Renal cortical epithelial cell (primary cell): ENCODE measurements at places on chromosomes 12 and 14. TPM values are rescaled to one million over a fixed set of nuclear protein-coding genes. Genes with fewer than 3 reads are reported as not detected.

DNA sequence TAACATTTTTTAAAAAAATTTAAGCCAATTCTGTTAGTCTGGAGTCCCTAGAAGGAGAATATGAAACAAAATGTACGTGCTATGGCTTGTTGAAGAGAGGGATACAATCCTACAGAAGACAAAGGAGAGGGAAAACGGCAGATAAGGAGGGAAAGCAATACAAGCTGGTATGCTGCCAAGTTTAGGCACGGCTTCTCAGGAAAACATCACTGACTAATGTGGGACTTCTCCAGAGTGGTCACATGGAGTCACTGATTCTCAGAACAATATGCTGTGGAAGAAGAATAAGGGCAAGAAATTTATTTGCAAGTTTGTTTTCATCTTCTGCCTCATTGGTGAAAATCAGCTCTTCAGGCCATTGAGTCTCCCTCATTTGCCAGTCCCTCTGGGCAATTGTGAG, 22.9 kb upstream of the NR1H4 start:
- DNase-seq, result peak; percentile 48

- no peak for DNase-seq
These were observed 32.3 kb upstream of the MMP17 start for GRCh38 chr12:131795690-131796410.

GRCh38 chr12:80761838-80762237, 45.1 kb downstream of the MYF5 start:
- peak; percentile 10 for DNase-seq

DNA sequence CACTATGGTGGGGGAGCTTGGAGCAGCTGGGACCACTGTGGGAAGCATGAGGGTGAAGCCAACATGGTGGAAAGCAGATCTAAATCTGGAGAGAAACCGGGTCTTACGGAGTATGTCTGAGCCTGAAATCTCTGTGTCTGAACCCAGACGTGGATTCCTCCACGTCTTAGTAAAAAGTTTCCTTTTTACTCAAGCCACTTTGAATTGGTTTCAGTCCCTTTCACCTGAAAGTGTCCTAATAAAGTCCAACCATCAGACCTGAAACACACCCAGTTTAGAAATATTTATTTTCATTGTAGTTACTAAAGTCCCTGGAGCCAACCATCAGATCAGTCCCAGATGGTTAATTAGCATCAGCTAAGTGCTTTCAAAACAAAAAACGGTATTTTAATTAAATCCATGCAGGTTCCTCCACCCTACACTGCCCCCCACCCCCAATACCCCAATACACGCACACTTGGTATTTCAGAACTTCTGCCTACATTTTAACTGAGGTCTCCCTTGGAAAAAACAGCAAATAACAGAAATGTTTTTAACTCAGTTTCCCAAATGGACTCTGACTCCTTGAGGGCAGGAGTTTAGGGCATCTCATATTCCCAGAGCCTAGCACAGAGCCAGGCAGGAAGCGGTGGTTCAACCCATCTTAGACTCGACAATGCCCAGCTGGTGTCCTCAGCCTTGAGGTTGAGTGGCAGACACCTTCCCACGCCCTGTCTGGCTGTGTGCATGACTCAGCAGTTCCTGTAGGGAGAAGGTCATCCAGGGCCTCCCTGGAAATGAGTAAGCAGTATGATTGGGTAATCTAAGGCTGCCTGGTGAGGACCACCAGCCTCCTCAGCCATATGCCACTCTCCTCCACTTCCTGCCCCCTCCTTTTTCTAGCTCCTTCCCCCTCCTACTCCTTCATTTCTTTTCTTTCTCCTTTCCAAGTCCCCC, 175.8 kb downstream of the TTC8 start:
- DNase-seq, result peak; percentile 97

GRCh38 chr14:38038986-38039385, 168.7 kb upstream of the SSTR1 start:
- DNase-seq, result no peak

GRCh38 chr14:22184157-22184829, 404.7 kb downstream of the DAD1 start:
- peak; percentile 77 for DNase-seq

- peak; percentile 97 for DNase-seq
These were observed 64.9 kb upstream of the STRN3 start for GRCh38 chr14:31090883-31091764.

DNA sequence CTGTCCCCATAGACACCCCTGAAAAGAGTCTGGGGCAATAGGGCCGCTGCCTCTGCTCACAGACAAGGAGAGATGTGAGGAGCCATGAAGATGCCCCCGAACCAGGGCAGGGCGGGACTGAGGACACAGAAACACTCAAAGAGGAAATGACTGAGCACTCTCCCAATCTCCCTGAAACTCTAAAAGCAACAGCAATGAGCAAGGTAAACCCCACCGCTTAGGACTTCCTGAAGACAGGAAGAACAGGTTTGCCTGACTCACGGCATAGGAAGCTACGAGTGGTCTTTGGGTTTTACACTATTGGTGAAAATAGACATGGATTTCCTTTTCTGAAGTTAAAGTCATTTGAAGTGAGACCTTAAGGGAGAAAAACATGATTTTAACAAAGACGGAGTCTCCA, 32.5 kb downstream of the STX2 start:
- DNase-seq, result no peak

- DNase-seq, result no peak
These were observed 52.1 kb downstream of the NUAK1 start for GRCh38 chr12:106086696-106087095.

DNA sequence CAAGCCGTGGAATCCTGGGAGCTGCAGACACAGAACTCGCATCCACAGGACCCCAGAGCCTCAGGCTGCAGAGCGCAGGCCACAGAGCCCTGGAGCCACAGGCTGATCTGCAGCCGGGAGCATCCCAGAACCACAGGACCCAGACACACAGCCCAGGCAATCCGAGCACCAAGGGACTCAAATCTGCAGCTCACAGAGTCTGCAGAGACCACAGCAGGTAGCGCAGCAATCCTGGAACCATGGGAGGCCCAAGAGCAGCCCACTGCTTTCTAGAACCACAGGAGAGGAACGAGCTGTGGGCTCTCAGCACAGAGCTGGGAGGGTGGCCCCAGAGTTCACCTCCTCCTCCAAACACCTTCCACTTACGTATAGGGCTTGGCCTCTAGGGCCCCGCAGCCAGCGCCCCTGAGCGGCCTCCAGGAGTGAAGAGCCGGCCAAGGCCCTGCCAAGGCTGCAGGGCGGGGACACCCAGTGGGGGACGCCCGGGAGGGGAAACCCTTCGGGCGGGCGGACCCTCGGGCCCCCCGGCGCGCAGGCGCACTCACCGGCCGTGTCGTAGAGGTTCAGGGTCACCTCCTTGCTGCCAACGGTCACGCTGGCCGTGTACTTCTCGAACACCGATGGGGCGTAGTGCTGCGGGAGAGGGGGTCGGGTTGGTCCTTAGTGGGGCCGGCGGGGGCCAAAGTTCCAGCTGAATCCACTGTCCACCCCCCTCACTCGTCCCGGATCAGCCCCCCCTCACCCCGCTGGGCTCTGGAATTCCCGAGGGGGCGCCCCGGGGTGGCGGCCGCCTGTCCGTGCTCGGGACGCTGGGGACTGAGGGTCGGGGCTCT, 665 bp downstream of the RHOF start:
- no peak for DNase-seq

The TAS2R20 gene
- total RNA-seq, result 1.6 and 7.7 TPM in 2 replicates

The FOXG1 gene
- total RNA-seq, result not detected in 2 replicates

GRCh38 chr14:30333934-30334333, 225.0 kb upstream of the G2E3 start:
- no peak for DNase-seq

The RDH5 gene
- 1.6 and 2.7 TPM in 2 replicates for total RNA-seq

The DDHD1 gene
- total RNA-seq, result 7.1 and 12.6 TPM in 2 replicates

DNA sequence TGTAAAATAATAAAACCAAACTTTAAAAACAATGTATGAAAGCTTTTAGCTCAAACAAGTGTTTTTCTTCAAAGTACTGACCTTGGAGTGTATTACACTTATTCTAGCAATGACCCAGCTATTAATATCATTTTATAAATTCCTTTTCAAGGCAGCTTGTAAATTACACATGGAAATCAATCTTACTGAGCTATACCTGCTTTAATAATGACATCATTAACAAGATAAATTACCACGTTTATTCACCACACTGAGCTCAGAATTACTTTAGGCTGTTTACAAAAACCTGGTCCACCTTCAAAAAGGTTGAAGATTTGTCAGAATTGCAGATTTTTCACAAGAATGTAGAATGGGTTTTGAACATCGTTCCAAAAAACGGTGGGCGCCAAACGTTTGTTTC, 91.7 kb upstream of the RFLNA start:
- DNase-seq, result no peak

- DNase-seq, result peak; percentile 48
These were observed 25.8 kb upstream of the MSI1 start for GRCh38 chr12:120394483-120395367.

- no peak for DNase-seq
These were observed 36.6 kb downstream of the TSPAN9 start for GRCh38 chr12:3113671-3114325.

DNA sequence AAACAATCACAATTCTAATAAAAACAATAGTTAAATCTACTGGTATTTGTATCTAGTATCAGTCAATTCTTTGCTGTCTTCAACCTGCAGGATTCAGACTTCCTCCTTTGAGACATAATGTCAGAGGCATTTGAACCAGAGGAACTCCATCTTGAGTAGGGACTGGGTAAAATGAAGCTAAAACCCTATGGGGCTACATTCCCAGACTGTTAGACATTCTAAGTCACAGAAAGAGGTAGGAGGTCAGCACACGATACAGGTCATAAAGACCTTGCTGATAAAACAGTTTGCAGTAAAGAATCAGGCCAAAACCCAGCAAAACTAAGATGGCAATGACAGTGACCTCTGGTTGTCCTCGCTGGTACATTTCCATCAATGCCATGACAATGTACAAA, 48.2 kb upstream of the MAP3K9 start:
- DNase-seq, result no peak

- no peak for DNase-seq
These were observed 27.2 kb upstream of the NT5DC3 start for GRCh38 chr12:103868215-103868614.

DNA sequence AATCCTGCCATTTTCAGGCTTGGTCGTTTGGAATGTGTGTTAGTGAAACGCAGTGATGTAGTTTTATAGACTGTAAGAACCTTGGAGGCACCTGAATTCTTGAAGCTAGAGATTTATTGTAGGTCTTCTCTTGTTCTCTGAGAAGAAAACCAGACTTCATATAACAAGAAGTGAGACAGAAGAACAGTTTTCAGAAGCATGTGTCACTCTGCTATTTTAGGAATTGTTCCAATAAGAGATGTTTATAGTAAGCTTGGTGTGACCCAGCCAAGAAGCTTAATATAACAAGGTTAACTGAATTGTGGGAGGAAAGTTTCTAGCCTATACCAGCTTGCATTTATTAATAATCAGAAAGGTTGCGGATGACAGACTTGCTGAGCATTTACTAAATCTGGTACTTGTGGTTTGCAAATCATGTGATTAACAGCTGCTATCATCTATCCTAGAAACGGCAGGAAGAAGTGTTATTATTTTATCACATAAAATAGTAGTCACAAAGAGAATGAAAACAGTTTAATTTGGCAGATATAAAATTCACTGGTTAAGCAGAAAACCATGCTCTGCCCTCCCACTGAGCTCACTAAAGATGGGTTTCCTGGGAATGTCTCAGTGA, 49.2 kb upstream of the BCAT1 start:
- DNase-seq, result peak; percentile 67

GRCh38 chr14:50679674-50680073, 11.6 kb upstream of the SAV1 start:
- no peak for DNase-seq

DNA sequence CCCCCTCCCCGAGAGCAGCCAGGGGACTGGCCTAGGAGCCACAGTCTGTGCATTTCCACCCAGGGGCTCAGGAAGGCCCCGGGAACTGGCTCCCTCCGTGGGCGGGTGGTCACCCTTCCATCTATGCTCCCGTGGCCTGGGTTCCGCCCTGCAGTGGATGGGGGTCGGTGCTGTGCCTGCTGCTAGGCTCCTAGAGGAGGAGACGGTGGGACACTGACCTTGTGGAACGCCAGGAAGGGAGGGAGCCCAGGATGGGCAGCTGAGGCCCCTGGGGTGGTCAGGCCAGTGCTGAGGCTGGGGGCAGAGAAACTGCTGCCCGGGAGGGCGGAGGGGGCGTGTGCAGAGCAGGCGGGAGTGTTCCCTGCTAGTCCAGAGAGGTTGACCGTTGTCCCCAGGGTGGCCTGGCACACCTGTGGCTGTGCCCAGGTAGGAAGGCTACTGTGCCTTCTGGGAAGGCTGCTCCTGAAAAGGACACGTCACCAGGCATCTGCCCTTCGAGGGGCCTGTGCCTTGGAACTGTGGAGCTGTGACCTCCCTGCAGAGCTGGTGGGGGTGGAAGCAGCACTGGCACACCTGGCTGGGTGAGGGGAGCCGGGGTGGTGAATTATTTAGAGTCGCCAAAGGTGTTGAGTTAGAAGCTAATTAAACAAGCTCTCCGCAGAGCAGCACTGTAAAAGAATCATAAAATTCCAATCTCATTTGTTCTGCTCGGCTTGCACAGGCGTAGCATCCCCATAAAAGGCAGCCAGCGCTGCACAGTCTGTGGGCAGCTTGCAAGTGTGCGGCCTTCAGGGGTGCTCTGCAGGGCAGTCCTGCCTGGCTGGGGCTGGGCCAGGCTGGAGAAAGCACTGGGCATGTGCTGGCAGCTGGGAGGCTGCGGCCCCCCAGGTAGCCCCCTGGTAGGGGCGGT, 145.1 kb downstream of the KIF26A start:
- no peak for DNase-seq

- DNase-seq, result no peak
These were observed 54.0 kb downstream of the SLC38A1 start for GRCh38 chr12:46214668-46215436.

DNA sequence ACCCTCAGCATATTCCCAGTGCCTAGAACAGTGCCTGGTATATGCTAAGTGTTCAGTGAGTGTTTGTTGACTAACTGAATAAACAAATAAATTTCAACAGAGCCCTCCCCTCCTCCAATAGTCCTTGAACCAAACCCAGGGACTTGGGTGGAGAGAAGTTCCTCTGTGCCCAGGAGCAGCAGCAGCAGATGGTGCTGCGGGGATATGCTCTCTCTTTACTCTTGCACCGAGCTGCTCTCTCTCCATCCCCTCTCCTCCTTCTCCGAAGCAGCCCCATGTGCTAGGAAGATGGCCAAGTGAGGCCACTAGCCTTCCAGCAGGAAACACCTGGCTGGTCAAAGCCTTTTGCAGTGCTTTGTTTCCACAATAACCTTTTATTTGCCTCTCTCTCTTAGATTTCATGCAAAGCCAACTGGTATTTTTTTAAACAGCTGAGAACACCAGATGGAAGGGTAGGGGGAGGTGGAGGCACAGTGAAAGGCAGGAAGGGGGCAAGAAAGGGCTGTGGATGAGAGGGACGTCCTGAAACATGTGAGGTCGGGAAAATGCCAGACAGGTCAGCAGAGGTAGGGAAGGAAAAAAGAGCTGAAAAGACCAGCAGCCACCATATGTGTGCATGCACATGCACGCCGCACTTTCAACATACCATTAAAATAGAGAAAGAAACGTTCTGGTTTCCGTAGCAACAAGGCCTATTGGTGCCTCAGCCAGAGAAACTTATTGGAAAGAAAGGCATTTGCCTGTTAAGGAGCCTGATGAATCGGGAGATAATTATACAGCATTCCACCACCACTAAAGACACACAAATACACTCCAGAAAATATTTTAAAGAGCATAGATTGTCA, 78.9 kb downstream of the EMP1 start:
- DNase-seq, result no peak

- no peak for DNase-seq
These were observed 46.5 kb upstream of the KCNMB4 start for GRCh38 chr12:70319605-70320004.

The ZNF385A gene
- 3.0 and 10.2 TPM in 2 replicates for total RNA-seq

GRCh38 chr12:63777340-63777739, 2.4 kb upstream of the RXYLT1 start:
- DNase-seq, result no peak
